CD14-positive monocyte (primary cell): ENCODE measurements at places on chromosomes 11 and 22.

DNA sequence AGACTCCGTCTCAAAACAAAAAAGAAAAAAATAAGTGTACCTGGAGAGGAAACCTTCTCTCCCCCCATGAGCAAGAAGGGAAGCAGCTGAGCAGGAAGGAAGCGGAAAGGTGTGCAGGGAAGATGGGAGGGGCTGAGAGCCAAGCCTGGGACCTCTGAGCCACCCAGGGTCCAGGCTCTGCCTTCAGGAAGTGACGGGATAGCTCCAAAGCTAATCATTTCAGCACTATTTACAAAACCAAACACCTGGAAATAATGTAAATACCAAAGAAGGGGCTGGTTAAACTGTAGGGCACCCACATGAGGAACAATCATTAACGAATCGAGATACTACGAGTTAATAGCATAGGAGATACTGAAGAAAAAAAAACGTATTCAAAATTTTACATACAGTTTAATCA is 27.9 kb downstream of the ARRB1 start:
- H3K27ac ChIP-seq = no peak overlapping the region
- no peak overlapping the region for H3K4me3 ChIP-seq
- peaks cover 4% of the 10 kb centered on the region for H3K4me1 ChIP-seq
- no peak for DNase-seq
- H3K36me3 ChIP-seq = peaks cover 86% of the 10 kb centered on the region

DNA sequence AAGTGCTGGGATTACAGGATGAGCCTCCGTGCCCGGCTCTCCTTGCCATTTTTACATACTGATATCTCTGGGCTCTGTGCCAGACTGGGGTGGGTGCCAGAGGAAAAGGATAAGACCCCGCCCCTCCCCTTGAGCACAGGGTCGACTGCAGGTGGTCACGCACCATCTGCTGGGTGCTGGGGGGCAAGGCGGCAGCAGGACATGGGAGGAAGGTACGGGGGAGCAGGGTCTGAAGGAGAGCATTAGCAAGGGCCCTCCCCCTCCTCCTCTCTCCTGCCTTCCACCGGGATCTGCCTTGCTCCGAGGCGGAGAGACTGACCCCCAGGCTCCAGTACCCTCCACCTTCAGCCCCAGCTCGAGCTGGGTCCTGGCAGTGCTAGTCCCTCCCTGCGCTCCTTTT is 9.7 kb upstream of the PGA3 start:
- no peaks in the 10 kb centered on the region for H3K4me1 ChIP-seq
- no peak overlapping the region for H3K27ac ChIP-seq
- H3K27me3 ChIP-seq = peaks cover 3% of the 10 kb centered on the region
- no peak for DNase-seq

GRCh38 chr11:46160100-46160499 is 38.8 kb upstream of the PHF21A start:
- no peak overlapping the region for H3K27ac ChIP-seq
- H3K36me3 ChIP-seq = no peaks in the 10 kb centered on the region
- no peak overlapping the region for H3K4me3 ChIP-seq
- H3K27me3 ChIP-seq = peaks cover 4% of the 10 kb centered on the region
- no peaks in the 10 kb centered on the region for H3K4me1 ChIP-seq

GRCh38 chr11:69635195-69635594 is 5.8 kb upstream of the CCND1 start:
- H3K4me3 ChIP-seq = no peak overlapping the region
- peaks cover 33% of the 10 kb centered on the region for H3K4me1 ChIP-seq
- H3K27me3 ChIP-seq = peaks cover 68% of the 10 kb centered on the region
- no peaks in the 10 kb centered on the region for H3K36me3 ChIP-seq
- no peak overlapping the region for H3K27ac ChIP-seq
- DNase-seq = no peak

- H3K27me3 ChIP-seq = no peaks in the 10 kb centered on the region
- H3K4me3 ChIP-seq = no peak overlapping the region
- no peaks in the 10 kb centered on the region for H3K36me3 ChIP-seq
- no peak overlapping the region for H3K27ac ChIP-seq
- DNase-seq = no peak
- H3K4me1 ChIP-seq = peaks cover 12% of the 10 kb centered on the region
Observed at GRCh38 chr11:104699981-104700380, 198.3 kb downstream of the CASP12 start.
